ENCODE measurements at places on chromosomes 12 and 14.

DNA sequence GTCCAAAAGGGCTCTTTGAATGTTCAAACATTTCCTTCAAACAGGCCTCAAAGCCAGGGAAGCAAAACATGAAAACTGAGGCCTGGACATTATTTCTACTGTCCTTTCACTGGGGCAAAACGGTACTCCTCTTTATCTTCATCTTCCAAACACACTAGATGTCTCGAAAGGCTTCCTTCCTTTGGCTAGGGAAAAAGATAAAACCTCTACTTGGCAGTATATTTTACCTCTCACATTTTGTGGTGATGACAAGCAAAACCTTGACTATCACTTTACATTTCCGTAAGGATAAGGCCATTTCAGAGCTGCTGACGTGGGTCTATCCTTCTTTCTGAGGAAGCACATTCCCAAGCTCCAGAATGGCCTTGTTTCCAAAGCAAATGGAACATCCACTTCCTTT, 9.9 kb downstream of the STAB2 start:
- no peak for DNase-seq

DNA sequence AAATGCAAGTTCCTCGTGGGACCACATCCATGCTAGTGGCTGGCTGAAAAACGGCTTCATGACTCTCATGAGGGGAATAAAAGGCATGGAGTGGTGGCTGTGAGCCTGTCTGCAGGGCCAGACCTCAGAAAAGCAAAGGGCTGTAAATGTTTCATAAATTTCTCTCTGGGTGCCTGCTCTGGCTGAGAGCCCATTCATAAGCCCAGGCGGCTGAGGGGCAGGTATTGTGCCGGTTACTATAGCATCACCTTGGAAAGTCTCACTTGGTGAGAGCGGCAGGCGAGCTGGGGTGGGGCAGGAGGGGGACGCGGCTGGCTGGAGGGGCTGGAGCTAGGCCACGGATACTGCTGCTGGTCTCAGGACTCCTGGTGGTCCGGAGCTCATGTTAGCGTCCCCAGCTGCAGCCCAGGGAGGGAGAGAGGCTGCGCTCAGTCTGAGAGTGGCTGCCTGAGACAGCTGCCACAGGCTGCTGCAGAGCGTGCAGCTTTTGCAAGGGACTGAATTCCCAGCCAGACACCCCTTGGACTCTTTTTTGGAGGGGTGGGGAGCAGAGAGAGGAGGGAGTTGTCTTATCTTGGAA, at the start of gene SLC17A8:
Gene SLC17A8 (plus strand): TSS at position 431 of the 580 bp plus-strand sequence. CDS start 318 bp downstream, outside the sequence.
- no peak for DNase-seq

GRCh38 chr12:124774054-124774461, 89.6 kb downstream of the SCARB1 start:
- no peak for DNase-seq

GRCh38 chr12:123966596-123966995, 6.0 kb downstream of the CCDC92 start:
- DNase-seq: no peak

DNA sequence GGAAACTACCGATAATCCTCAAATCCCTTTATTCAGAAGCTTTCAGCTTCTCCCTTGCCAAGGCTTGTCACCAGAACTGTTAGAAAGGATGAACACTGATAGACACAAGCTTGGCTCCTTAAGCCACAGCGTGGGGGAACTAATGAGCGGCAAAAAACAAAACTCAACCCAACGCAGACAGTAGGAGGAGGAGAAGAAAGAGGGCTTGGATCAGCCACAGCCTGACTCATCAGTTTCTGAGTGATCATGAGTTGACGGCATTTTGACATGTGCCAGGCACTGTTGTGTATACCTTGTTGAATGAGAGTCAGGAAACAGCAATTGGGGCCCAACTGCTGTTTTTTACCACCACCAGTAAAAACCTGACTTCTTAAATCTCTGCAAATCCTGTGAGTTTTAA, 23.7 kb downstream of the PLXNC1 start:
- no peak for DNase-seq

DNA sequence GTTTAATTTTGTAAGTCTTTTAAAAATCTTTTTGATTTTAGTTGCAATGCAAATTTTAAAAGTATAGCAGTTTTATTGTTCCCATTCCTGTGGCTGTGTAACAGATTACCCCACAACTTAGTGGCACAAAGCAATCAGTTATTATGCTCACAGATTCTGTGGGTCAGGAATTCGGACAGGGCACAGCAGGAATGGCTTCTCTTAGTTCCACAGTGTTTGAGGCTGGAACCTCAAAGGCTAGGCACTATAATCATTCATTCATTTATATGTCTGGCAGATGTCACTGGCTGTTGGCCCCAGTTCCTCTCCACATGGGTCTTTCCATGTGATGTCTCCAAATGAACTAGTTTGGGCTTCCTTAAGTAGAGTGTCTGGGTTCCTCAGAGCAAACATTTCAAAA, 193.3 kb downstream of the RAD51B start:
- DNase-seq: no peak

DNA sequence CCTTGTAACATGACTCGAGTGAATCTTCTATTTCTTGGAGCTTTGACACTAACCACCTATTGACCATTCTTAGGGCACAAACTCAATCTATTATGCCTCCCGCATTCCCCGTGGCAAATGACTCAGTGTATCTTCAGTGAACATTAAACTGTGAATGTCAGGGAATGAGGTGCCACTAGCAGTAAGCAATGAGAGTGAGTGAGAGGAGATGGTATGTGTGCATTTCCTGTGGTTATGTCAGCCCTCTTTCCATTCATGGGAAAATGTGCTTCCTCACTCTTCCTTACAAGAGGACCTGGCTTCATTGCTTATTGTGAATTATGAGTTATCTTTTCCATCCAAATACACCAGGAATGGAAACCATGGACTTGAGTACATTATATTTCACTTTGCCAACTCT, 229.2 kb downstream of the EMP1 start:
- DNase-seq: no peak

DNA sequence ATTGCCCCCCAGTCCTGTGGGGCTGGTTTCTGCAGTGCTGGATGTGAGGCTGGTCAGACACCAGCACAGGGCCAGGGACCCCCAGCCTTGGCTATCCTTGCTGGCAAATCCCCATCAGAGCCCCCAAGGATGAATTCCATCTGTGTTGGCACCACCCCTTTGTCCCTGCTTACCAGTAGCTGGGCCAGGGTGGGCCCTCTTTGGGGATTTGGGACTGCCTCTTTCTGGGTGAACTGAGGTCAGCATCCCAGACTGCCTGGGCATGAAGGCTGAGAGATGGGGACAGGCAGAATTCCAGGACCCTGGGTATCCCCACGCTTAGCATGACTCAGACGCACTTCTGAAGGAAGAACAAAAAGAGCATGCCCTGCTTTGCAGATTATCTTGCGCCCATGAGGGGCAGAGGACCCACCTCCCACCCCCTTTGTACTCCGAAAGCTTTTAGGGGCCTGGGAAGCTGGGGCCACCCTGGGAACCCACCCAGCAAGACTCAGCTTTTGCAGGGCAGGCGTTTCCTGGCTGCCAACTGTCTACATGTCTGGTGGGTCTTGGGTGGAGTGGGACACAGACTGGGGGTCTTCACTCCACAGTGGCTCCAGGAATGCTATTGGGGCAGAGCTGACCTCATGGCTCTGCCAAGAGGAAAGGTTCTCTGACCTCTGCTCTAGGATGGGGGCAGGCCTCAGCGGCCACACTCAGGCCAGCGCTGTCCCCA, 26.8 kb downstream of the RFLNA start:
- DNase-seq: no peak

GRCh38 chr14:62796431-62796830, 248.8 kb downstream of the KCNH5 start:
- DNase-seq: no peak

DNA sequence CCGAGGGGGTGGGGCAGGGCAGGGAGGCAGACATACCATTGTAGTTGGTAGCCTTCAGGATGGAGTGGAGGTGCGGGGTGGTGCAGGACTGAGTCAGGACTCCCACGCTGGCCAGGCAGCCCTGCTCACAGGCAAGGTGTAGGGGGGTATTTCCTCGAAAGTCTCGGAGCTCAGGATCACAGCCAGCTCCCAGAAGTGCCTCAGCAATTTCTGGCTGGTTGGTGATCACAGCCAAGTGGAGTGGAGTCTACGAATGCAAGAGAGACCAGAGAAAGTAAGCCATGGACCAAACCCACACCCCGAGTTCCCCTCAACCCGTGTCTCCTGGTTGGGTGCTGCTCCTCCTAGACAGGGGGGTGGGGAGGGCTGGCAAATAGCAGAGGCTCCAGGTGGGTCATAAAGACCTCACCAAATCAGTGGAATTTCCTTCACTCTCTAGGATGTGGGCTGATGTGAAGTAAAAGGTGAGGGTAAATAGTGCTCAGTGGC, 1.4 kb downstream of the NFKBIA start:
- DNase-seq: no peak

DNA sequence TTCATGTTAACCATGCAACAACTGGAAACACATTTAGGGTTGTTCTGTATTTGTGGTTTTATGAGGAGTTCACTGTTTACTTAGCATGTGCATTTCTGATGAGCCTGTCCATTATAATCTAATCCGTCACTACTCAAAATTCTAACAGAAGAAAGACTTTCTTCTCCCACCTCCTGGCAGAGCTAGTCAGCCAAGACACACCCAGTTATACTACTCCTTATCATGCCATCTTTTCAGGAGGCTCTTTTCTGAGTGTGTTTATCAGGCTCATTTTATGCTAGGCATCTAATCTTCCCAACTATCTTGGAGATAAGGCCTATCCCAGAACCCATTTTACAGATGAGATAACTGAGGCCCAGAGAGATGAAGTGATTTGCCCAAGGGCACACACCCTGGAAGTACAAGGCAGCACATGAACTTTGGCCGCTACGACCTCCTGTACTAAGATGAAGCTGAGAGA, 10.4 kb upstream of the MED13L start:
- no peak for DNase-seq

GRCh38 chr12:48875944-48876515, 10.4 kb upstream of the RND1 start:
- no peak for DNase-seq

DNA sequence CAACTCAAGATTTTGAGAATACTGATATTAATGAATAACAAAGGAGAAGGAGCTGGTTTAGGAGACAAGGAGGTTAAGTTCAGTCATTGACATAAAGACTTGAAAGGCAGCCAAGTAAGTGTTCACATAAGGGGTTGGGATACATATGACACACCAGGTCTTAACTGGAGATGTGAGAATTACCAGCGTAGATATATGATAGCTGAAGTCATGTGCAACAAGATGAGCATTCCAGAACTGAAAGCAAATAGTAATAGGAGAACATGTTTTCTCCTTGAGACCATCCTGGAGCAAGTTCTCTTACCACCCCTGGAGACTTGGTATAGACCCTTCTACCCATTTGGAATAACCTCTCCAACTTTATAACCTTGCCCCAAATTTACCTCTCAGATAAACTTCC, 43.3 kb upstream of the NPFF start:
- no peak for DNase-seq

Measured in stimulated activated CD8-positive, alpha-beta memory T cell treated with anti-CD3 and anti-CD28 coated beads, Interleukin-2, amount 100 ng/mL, for 1 hour (primary cell).